PC-9 (cell line): ENCODE measurements at places on chromosomes 4 and X. TPM values are rescaled to one million over a fixed set of nuclear protein-coding genes. Genes with fewer than 3 reads are reported as not detected.

ACSL1 gene
- 50.1 and 96.6 TPM in 2 replicates for total RNA-seq

PNMA5 gene
- total RNA-seq = not detected in 2 replicates

TMPRSS11D gene
- total RNA-seq = not detected in 2 replicates

ITIH6 gene
- not detected in 2 replicates for total RNA-seq

ANK2 gene
- total RNA-seq = 0.61 and 1.6 TPM in 2 replicates

HTT gene
- total RNA-seq = 69.0 and 81.7 TPM in 2 replicates

ZNF157 gene
- total RNA-seq = not detected in 2 replicates

IQCM gene
- not detected in 2 replicates for total RNA-seq

MAGEA1 gene
- total RNA-seq = not detected in 2 replicates

SMIM10L2A gene
- not detected in 2 replicates for total RNA-seq

TBX22 gene
- total RNA-seq = not detected in 2 replicates

PAGE4 gene
- not detected in 2 replicates for total RNA-seq
